ENCODE measurements at places on chromosomes 6 and 20. TPM values are rescaled to one million over a fixed set of nuclear protein-coding genes. Genes with fewer than 3 reads are reported as not detected.

- no peaks in the 10 kb centered on the region for H3K27me3 ChIP-seq
- no peaks in the 10 kb centered on the region for H3K36me3 ChIP-seq
- no peaks in the 10 kb centered on the region for H3K4me1 ChIP-seq
- no peak for DNase-seq
- H3K4me3 ChIP-seq: no peak overlapping the region
Observed at GRCh38 chr20:62420846-62421715, 6.3 kb downstream of the RBBP8NL start.

- no peak overlapping the region for H3K4me3 ChIP-seq
- H3K4me1 ChIP-seq: no peaks in the 10 kb centered on the region
- H3K27me3 ChIP-seq: no peaks in the 10 kb centered on the region
- no peak overlapping the region for H3K27ac ChIP-seq
Observed at GRCh38 chr6:137728386-137729349, 138.4 kb upstream of the TNFAIP3 start.

DNA sequence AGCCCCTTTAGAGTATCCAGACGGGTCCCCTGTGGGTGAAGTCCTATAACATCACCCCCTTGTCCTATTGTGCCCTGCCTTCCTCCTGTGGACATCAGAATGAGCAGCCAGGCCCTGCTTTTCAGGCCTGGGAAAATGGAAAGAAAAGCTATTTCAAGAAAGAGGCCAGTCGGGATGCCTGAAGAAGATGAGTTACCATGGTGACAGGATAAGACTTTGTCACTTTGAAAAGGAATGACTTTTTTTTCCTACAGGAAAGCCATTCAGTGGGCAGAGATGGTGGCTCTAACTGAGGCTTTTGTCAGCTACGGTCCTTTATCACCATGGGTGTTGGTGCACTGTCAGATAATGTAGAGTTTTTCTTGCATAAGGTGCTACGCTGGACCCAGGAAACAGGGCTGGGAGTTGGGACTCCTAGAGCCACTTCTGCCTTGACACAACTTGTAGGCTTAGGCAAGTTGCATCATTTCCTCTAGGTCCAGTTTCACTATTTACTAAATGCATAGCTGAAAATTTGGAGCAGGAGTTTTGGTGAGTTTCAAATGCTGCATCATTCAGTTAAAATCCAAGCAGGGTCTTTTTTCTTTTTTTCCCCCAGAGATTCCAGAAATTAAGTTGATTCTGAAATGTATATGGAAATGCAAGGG, 293.6 kb upstream of the PRND start:
- no peak overlapping the region for H3K4me3 ChIP-seq
- no peak overlapping the region for H3K27ac ChIP-seq
- H3K27me3 ChIP-seq: no peaks in the 10 kb centered on the region
- DNase-seq: no peak
- no peaks in the 10 kb centered on the region for H3K4me1 ChIP-seq

GRCh38 chr20:48684501-48685041, 143.2 kb downstream of the PREX1 start:
- no peak overlapping the region for H3K4me3 ChIP-seq
- no peaks in the 10 kb centered on the region for H3K27me3 ChIP-seq

DNA sequence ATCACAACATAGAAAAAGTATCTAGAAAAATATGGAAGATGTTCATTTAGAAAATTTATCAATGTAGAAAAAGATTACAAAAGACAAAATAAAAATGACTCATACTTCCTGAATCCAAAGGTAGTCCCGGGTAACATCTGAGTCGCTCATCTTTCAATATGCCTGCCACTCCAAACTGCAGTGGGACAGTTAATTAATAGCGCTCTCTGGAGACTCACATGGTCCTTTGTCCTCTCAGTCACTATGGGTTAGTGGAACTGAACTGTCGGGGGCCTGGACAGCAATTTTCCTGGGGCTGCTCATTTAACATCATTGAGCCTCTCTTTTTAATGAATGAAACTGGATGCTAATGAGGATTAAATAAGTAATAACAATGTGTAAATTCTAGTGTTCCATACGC, 103.4 kb downstream of the MAP3K4 start:
- H3K4me3 ChIP-seq: no peak overlapping the region
- DNase-seq: no peak
- no peaks in the 10 kb centered on the region for H3K4me1 ChIP-seq
- H3K27ac ChIP-seq: no peak overlapping the region
- peaks cover 12% of the 10 kb centered on the region for H3K36me3 ChIP-seq
- no peaks in the 10 kb centered on the region for H3K27me3 ChIP-seq

- H3K4me1 ChIP-seq: no peaks in the 10 kb centered on the region
- H3K27me3 ChIP-seq: no peaks in the 10 kb centered on the region
- DNase-seq: no peak
- no peak overlapping the region for H3K4me3 ChIP-seq
- H3K27ac ChIP-seq: no peak overlapping the region
- H3K36me3 ChIP-seq: peaks cover 5% of the 10 kb centered on the region
Observed at GRCh38 chr6:144778056-144778455, 492.9 kb downstream of the UTRN start.

DNA sequence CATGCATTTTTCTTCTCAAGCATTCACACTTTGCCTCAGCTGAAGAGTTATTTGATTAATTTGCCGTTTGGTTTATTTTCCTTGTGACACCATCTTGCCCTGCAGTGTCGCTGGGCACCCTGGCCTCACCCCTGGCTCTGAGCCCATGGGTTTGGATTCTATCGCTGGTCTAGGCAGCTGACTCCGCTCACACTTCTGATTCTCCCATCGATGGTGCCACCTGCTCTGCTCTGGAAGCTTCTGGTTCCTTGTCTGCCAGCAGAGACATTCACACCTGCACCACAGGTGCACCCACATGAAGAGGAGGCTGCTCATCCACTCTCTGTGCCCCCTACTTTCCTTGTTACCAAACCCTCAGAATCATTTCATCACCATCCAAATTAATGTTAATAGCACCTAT, 291.6 kb upstream of the CDH4 start:
- no peaks in the 10 kb centered on the region for H3K36me3 ChIP-seq
- H3K27me3 ChIP-seq: no peaks in the 10 kb centered on the region
- H3K4me1 ChIP-seq: no peaks in the 10 kb centered on the region
- no peak overlapping the region for H3K27ac ChIP-seq
- H3K4me3 ChIP-seq: no peak overlapping the region

Gene SLC26A8
- total RNA-seq: not detected
